ENCODE measurements at places on chromosomes 6 and 20. TPM values are rescaled to one million over a fixed set of nuclear protein-coding genes. Genes with fewer than 3 reads are reported as not detected.

GRCh38 chr6:159233365-159234101 lies 64.3 kb downstream of the FNDC1 start:
- no peak for DNase-seq

DNA sequence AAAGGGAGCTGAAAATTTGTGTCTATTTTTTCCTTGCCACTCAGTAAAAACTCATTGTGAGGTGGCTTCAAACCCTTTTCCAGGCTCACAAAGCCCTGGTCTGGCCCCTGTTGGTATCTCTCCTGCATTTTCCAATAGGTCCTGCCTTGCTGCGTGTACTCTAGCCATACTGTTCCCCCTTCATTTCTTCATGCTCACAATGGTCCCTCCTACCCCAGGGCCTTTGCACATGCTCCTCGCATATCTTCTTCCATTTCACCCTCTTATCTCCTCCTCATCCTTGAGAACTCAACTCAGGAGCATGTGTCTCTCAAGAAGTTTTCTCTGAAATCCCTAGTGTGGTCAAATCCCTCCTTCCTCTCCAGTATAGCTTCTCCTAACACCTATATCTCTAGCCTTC lies 186.6 kb downstream of the MBOAT1 start:
- no peak for DNase-seq

DNA sequence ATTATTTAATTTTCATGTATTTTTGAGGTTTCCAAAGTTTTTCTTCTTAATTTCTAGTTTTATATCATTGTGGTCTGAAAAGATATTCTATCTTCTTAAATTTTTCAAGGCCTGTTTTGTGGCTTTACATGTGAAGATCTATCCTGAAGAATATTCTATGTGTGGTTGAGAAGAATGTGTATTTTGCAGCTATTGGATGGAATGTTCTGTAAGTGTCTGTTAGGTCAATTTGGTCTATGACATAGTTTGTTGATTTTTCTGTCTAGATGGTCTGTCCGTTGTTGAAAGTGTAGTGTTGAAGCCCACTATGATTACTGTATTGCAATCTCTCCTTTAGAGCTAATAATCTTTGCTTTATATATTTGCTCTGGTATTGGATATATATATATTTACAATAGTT lies 125.7 kb downstream of the CRYBG1 start:
- no peak for DNase-seq

DNA sequence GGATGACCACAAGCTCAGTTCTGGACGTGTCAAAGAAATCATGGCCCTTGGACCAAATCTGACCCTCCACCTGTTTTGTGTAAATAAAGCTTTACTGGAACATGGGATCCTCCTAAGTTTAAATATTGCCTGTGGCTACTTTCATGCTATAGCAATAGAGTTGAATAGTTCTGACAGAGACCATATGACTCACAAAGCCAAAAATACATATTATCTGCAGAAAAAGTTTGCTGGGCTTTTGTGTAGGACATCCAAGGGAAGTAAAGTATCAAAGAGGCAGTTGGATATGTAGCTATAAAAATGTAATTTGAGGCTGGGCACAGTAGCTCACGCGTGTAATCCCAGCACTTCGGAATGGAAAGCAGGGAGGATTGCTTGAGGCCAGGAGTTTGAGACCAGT lies 78.9 kb downstream of the TOX2 start:
- no peak for DNase-seq

- no peak for DNase-seq
Measured at GRCh38 chr20:12229891-12230290, 312.2 kb downstream of the BTBD3 start.

GRCh38 chr6:14882394-14883026 lies 363.4 kb upstream of the JARID2 start:
- no peak for DNase-seq

DNA sequence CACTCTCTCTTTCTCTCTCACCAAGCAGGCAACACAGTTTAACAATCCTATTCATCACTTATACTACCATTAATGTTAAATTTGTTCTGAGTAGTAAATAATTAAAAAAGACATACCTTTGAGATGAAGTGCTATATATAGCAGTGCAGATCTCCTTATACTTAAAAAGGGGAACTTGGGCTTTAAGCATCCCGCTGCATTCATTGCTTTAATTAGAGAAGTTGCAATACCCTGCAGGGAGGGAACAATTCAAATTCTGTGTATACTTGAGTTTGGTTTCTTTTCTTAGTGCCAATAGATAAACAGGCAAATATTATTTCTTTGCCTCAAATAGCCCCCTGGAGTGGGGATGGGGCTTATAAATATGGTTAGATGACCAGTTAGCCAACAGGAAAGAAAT lies 10.8 kb upstream of the ZBTB24 start:
- no peak for DNase-seq

DNA sequence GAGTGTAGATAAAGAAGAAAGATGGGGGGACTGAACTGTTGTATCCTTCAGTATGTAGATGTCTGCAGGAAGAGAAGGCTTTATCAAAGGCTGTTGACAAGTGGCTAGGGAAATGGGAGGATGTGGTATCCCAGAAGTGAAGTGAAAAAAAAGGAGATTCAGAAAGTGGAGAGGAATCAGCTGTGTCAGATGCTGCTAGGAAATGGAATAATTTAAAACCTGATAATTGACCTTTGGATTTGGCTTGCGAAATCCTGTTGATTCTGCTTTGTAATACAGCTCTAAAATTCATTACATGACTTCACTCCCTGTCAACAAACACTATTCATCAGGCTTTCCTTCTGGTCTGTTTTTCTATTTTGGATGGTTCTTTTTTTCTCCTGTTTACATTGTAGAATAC lies 41.7 kb downstream of the PHF3 start:
- no peak for DNase-seq

DNA sequence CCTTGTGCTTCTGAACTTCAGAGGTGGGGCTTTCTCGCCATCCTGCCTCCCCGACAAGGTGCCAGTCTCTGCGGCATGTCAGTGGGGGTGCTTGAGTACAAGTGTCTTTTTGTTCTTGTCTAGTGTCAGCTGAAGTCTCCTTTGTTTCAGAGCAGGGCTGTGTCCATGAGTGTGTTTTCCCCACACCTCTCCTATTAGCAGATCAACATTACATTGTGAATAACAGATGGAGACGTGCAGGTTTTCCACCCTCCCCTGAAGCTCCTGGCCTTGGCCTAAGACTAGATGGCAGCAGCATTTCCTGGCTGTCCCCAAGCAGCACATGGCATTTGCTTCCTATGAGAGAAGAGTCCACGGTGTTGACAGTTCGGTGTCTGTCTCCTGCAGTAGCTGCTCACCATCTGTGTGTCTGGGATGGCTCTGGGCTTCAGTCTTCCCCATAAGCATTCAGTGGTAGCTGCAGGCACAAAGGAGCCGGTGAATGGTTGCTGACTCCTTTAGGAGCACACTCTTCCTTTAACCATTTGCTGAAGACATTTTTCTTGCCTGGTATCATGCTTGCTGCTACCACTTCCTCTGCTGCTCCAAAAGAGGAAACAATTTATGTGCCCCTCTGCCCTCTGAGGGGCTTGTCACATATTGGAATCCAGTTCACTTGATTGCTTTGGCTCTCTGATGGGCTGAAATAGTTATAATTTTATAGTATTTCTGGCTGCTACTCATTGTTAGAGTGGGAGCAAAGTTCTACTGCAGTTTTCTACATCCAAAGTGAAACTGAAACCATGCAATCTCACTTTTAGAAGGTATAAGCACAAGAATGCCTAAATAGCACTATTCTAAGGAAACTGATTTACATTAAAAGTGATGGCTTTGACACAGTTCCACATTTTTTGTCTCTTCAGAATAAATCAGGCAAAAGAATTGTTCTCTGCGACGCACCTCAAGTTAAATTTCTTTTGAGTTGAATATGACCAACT lies 913.0 kb downstream of the C6orf118 start:
- no peak for DNase-seq

Gene DNPH1
- total RNA-seq, result 36.5 TPM

Gene SLC32A1
- not detected for total RNA-seq

Gene ADTRP
- total RNA-seq, result 2.3 TPM

Data from mesenteric fat pad (tissue), 1 donor.